ENCODE measurements at places on chromosomes 3 and 15.

DNA sequence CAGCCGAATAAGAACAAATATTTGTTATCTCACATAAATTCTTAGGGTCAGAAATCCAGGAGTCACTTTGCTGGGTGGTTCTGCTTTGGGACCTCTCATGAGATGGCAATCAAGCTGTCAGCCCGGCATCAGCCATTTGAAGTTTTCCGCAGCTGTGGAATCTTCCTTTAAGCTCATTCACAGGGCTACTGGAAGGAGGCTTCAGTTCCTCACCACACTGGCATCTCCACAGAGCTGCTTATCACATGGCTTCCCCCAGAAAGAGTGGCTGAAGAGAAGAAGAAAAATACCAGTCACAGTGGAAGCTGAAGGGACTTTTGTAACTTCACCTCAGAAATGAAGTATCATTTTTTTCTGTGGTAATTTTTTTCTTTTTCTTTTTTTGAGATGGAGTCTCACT lies 267.7 kb downstream of the CHL1 start:
- no peak for DNase-seq

DNA sequence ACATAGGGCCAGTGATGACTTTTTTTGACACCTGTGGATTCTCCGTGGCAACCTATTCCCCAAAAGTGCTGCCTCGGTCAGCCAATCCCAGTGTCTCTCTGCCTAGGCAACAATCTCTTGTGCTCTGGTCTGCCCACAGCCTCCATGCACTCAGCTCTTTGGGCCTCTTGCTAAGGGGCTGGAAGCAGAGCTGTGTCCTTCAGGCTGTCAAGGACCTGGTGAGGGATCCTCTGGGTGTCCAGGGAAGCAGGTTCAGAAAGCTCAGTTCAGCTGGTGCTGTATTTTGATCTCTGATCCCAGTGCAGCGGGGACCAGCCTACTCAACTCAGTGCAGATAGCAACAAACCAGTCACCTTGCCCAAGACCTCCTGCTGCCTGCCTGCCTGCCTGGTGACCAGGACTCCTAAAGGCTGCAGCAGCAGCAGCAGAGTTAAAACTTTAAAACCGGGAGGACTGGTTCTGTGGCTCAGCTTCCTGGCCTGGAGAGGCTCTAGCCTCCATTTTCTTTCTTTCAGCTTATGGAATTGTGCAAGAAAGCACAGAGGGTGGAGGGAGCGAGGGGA lies 6.2 kb downstream of the PAK6 start:
- no peak for DNase-seq

DNA sequence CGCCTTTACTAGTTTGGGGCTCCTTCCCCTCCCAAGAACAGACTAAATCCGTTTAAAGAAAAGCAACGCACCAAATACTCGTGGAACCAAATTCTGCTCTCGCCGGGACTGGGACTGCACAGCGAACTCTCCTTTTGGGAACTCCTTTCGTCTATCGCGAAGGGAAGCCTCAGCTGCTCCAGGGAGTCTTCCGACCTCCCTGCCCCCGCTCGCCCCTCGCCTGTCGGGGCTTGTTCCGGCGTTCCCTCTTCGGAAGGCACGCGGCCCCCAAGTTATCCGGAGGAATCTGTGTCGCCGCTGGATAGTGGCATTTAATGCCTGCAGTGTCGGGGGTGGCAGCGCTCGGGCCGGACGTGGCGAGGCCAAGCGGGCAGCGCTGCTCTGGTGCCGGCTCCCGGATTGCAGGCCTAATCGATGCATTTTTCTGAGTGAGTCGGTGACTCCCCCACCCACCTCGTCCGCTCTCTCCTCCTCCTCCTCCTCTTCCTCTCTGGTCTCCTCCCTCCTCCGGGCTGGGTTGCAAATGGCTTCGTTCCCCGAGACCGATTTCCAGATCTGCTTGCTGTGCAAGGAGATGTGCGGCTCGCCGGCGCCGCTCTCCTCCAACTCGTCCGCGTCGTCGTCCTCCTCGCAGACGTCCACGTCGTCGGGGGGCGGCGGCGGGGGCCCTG lies at the start of gene TRIM71:
Gene TRIM71 (plus strand): TSS at position 440 of the 671 bp plus-strand sequence. CDS start 84 bp downstream, at position 524.
- DNase-seq: no peak

DNA sequence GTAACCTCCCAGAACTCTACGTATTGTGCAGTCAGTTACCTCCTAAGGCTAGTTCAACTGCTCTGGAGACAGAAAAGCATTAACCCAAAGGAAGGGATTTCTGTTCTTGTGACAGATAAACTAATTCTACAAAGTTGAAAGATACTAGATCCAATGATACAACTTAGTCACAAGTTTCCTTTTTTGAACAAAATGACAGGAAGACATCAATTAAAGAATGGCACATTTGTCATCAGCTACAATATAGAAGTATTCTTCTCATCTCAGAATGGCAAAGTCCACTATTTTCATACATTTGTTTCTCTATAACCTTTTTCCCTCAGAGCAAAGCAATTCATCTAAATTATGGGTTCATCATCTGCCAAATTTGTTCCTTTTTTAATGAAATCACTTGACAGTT lies 43.7 kb downstream of the ISL2 start:
- DNase-seq: no peak

GRCh38 chr3:30260762-30261161 lies 345.6 kb upstream of the TGFBR2 start:
- DNase-seq: no peak

All from activated CD4-positive, CD25-positive, alpha-beta regulatory T cell (primary cell).